ENCODE measurements at places on chromosomes 2 and 18.

DNA sequence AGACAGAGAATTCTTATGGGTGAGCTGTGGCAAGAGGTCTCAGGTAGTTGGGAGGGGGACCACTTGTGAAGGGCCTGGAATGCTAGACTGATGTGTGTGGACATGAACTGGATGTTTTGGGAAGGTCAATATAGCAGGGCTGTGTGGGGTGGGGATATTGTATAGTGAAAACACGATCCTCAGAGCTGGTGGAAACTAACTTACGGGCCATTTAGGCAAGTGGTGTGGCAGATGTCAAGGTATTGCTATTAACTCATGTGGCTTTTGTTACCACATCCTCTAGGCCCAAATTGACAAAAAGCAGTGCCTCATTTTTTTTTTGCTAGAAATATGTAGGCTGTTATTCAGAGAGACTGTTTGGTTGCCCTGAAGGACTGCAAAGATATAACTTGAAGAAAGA is 8.0 kb upstream of the GALNT1 start:
- no peak for DNase-seq

GRCh38 chr18:28439870-28440269 is 262.9 kb upstream of the CDH2 start:
- DNase-seq, result no peak

- no peak for DNase-seq
These were observed 88.3 kb downstream of the ETAA1 start for GRCh38 chr2:67485431-67485830.

GRCh38 chr2:223001797-223002175 is 50.2 kb upstream of the KCNE4 start:
- DNase-seq, result no peak

DNA sequence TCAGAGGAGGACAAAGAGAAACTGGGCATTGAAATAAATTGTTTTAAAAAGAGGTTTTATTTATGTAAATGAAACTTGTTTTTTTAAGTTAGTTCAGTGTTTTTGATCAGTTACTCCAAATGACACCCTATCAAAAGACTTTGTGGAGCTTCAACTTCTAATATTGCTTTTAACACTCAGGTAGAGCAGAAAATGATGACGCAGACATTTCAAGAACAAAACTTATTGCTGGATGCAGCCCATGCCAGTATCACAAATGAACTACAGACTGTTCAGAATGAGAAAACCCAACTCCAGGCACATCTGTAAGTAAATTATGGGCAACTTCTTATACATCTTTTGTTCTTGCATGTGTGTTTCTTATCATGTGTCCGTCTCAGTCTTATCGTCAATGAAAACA is 36.4 kb downstream of the CCDC150 start:
- DNase-seq, result no peak

GRCh38 chr2:43609290-43609918 is 13.6 kb upstream of the THADA start:
- no peak for DNase-seq

- no peak for DNase-seq
These were observed 62.9 kb upstream of the MSH6 start for GRCh38 chr2:47720036-47720435.

GRCh38 chr18:79496237-79496977 is 100.7 kb downstream of the NFATC1 start:
- no peak for DNase-seq

DNA sequence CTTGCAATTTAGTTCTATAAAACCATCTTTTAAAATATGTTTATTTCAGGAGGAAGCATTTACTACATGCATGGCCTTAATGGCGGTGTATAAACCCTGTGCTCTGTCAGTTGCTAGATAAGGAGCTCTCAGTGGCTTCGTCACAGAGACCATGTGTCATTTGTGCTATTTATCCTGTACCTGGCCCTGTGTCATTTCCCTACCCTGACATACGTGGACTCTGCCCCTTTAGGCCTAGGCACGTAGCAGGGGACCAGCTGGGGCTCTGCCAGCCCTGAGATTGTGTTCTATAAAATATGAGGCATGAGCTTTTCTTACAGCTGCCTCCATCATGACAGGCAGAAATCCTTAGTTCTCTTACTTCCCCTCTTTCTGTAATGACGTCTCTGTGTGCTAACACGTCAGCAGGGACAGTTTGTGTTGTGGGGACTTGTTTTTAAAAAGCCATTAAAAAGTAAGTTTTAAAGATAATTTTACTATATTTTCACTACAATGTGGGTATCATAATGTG is 88.0 kb downstream of the ITGB1BP1 start:
- DNase-seq, result no peak

DNA sequence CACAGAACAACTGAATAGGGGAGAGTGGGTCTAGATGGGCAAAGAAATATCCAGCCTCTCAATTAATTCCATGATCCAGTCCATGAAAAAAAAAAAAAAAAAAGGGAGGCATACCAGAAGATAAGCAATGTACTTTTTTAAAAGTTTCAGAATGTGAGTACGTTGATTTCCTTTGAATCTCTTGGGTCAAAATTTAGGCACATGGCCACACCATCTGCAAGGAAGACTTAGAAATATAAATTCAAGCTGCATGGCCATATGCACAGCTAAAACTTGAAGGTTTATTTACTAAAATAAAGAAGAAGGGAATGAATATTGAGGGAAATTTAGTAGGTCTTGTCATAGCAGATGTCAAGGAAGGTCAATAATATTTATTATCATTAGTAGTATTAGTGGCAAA is 286.5 kb upstream of the CDH7 start:
- no peak for DNase-seq

DNA sequence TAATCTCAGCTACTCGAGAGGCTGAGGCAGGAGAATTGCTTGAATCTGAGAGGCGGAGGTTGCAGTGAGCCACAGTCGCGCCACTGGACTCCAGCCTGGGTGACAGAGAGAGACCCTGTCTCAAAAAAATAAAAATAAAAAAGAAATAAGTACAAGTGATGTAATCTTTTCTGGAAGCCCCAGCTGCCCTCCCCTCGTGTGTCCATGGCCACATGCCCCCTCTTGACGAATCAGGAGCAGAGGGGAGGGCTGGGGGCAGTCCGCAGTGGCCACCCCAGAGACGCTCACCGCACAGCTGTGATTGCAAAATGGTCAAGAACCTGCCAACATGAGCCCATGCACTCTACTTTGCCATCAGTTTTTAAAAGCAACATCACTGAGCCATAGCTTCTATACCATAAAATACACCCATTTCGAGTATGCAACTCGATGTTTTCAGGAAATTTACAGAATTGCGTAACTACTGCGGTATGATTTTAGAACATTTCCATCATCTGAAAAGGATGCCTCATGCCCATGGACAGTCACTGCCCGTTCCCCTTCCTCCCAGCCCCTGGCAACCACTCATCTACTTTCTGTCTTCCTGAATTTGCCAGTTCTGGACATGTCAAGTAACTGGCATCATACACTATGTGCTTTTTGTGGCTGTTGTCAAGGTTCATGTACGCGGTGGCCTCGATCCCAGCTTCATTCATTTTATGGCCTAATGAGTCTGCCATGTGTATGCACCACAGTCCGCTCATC is 88.1 kb downstream of the NDUFA10 start:
- no peak for DNase-seq

DNA sequence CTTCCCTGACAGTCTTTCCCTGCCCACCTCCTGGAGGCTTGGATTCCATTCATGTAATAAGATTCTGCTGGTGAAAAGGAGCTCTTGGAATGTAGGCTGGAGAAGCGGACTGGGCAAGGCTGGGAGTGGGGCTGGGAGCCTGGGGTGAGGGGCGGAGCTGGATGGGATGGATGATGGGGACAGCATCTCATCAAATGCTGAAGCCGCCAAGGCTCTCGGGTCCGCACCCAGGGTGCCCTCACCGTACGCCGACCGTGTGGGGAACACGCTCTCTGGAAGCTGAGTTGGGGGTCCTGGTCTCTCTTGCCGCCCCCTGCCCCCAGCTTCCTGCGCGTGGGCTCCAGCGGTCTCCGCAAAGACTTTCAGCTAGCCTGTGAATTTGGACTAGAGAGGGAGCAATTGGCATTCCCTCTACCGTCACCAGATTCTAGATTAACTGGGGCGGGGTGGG is 9.1 kb downstream of the RAX start:
- no peak for DNase-seq

GRCh38 chr2:25453199-25453905 is 111.6 kb upstream of the DNMT3A start:
- no peak for DNase-seq

- no peak for DNase-seq
These were observed 100.8 kb downstream of the EPC2 start for GRCh38 chr2:148745151-148745851.

- no peak for DNase-seq
These were observed 57.1 kb downstream of the TRIB2 start for GRCh38 chr2:12773586-12774394.

DNA sequence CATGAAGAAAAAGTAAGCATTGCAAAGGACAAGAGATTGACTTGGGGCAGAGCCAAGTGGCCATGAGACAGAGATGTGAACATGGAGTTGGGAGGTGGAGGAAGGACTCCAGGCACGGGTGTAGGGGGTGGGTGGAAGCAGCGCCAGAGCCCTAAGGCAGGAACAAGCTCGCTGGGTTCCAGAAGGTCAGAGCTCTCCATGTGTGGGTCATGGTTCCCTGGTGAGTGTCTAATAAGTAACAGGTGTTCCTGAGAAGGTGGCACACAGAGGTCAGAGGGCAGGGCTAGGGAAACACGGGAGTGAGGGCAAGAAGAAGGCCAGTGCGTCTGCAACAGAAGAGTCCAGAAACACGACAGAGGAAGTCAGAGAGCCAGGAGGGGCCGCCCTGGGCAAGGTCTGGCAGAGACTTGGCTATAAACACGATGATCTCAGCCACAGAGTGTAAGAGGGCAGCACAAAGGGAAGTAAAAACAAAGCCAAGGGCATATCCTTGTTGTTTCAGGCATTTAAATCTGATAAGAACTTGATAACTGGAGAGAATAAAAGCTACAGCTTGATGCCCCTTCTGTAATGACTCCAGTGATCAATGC is 260.8 kb downstream of the TGIF1 start:
- no peak for DNase-seq

- DNase-seq, result no peak
These were observed 19.0 kb downstream of the RNF125 start for GRCh38 chr18:32037616-32038015.

DNA sequence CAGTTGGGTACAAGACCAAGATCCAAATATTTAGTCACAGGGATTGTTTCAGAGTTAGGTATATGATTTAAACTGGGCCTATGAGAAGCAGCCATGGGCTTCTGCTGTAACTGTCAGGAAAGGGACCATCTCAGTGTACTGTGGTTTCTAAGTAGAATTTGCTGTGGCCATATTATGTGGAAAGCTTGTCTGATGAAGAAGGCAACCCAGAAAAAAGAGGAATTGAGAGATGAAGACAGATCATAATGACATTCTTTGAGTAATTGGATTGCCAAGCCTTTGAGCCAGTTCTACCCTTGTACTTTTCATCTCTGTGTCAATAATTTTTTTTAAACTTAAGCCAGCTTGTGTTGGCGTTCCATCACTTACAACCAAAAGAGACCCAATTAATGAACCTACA is 259.6 kb downstream of the NUP35 start:
- DNase-seq, result no peak

DNA sequence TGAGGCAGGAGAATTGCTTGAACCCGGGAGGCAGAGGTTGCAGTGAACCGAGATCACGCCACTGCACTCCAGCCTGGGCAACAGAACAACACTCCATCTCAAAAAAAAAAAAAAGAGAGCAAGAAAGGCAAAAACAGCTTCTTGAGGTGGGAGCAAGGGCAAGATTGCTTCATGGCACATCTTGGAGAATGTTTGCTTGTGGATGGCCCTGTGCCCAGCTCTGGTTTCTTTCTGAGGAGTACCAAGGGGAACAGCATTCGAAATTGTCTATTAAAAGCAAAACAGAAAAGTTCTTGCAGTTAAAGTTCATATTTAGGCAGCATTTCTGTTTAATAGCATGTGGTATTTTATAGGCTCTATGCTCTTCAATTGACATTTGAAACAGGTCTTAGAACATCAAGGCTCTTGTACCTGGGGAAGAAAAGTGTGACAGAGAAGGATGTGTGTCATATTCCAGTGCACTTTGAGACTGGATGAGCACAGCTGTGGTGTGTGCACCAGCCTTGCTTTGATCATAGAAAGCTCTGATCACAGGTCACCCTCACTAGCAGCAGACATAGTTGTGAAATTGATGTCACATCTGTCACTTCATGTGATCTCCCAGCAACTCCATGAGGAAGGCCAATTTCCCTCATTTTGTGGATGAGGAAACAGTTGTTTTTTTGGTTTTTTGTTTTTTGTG is 154.3 kb downstream of the UXS1 start:
- no peak for DNase-seq

GRCh38 chr2:185179743-185180142 is 558.9 kb upstream of the FSIP2 start:
- DNase-seq, result no peak

DNA sequence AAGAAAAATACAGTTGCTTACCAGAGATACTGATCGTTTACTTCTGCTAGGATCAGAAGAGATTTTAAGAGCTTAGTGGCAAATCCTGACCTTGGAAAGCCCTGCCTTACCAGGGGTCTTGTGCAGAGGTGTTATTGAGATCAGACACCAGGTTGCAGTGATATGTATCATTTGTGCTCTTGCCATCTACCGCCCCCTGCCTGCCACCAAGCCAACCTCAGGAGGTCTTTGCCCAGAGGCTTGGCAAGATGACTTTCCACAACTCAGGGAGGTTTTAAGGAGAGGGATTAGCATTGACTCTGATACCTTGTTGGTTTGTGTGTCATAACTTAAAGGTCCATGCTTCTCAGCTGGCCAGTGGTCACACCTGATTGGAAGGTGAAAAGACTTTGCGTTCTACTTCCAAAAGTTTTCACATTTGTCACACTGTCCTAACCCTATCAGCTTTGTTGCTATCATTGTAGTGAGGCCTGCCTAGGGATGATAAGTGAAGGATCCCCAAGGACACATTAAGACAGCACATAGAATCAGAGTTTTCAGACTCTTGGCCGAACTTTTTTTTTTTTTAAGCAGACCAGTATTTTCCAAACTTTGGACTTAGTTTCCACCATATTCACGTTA is 46.2 kb upstream of the MGAT5 start:
- DNase-seq, result no peak

GRCh38 chr2:174603280-174603679 is 5.7 kb upstream of the WIPF1 start:
- no peak for DNase-seq

DNA sequence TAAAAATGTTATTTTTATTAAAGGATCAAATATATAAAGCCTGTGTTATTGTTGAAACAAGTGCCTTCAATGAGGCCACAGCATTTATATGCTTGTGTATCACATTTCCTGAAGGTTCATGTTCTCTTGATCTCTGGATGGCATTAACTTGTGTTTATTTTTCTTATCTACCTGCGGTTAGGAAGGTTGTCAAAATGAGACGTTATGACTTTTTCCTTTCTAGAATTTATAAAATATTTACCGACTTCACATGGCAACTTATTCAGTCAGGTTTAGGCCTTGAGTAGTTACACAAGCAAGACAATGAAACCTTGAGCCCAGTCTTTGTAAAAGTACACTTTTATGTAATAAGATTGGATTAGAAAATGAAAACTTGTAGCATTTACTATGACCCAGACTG is 196.4 kb upstream of the ACVR2A start:
- DNase-seq, result no peak

GRCh38 chr2:174051741-174052583 is 86.8 kb upstream of the SP3 start:
- no peak for DNase-seq
